ENCODE measurements at places on chromosomes 3 and 15.

DNA sequence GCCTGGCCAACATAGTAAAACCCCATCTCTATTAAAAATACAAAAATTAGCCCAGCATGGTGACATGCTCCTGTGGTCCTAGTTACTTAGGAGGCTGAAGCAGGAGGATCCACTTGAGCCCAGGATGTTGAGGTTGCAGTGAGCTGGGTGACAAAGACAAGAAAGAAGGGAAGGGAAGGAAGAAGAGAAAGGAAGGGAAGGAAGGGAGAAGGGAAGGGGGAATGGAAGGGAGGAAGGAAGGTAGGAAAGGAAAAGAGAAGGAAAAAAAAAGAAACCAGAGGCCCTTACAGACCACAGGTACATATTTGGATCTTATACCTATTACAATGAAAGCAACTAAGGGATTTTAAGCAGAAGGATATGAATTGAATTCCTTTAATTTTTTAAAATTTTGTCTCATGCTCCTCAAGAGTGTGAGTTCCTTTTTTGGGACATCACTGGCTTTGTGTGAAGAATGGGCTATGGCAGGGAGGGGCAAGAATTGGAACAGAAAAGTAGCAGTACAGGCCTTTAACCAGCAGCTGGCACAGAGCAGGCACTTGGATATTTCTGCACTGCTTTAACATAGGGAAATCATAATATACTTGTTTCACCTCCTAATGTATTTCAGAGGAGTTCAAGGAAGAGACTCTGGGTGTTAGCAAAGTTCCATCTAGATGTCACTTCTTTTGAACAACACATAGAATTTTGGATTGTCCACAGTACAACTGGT lies 7.9 kb downstream of the RAB27A start:
- no peak for DNase-seq

DNA sequence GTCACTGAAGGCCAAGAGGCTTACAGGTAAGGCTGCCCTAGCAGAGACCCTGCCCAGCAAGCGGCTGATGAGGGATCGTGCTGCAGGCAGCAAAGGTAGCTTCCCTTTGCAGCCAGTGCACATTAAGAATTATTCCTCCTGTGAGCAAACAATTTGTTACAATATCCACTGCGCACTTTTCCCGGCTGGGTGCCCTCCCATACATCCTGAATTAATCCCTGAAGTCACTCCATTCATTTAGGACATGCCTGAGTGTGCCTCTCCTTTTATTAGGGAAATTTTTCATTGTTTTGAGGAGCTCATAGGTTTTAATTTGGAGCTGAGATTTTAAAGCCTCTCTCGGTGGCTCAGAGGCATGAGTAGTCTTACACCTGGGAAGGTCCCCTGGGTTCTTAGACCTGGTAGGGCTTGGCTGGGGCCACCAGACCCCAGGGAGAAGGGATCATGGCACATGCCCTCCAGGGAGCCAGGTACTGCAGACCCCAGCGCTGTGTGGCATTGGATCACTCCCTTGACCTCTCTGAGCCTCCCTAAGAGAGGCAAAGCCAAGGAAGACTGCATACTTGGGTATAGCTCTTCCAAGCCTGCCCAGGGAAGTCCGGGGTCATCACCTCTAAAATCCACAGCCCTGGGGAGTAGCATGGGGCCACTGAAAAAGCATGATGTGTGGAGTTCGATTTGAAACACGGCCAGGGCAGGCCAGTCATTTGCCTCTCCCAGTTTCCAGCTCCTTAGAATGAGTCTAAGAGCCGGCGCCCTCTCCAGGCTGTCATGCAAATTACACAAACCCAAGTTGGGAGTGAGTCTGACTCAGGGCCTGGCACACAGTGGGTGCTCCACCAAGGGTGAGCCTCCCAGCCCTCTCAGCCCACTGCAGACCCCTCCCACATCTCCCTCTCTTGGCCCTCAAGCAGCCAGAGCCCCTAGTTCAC lies 151.9 kb upstream of the LINGO1 start:
- DNase-seq, result peak; percentile 3

GRCh38 chr3:53044711-53045517 lies 959 bp downstream of the SFMBT1 start:
- DNase-seq, result no peak

- DNase-seq, result no peak
Measured at GRCh38 chr15:82014989-82015388, 30.8 kb downstream of the MEX3B start.

- DNase-seq, result no peak
Measured at GRCh38 chr3:178750639-178751300, 214.5 kb downstream of the KCNMB2 start.

DNA sequence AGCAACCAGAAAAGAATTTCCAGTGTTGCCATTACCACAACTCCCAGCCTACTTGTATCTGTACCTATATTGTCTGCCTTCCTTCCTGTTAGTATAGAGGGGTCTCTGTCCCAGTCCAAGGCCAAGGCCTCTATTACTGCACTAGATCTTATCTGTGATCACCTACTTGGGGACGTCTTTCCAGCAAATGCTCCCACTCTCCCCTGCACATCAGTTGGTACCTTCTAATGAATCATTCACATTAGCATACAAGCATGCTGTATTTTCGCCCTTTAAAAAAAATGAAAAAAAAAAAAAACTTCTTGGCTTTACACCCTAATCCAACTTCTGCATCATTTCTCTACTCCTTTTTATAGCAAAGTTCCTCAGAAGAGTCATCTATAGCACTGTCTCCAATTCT lies 4.8 kb upstream of the AVEN start:
- no peak for DNase-seq

- peak; percentile 4 for DNase-seq
Measured at GRCh38 chr3:134795746-134796280, 753 bp downstream of the EPHB1 start.

DNA sequence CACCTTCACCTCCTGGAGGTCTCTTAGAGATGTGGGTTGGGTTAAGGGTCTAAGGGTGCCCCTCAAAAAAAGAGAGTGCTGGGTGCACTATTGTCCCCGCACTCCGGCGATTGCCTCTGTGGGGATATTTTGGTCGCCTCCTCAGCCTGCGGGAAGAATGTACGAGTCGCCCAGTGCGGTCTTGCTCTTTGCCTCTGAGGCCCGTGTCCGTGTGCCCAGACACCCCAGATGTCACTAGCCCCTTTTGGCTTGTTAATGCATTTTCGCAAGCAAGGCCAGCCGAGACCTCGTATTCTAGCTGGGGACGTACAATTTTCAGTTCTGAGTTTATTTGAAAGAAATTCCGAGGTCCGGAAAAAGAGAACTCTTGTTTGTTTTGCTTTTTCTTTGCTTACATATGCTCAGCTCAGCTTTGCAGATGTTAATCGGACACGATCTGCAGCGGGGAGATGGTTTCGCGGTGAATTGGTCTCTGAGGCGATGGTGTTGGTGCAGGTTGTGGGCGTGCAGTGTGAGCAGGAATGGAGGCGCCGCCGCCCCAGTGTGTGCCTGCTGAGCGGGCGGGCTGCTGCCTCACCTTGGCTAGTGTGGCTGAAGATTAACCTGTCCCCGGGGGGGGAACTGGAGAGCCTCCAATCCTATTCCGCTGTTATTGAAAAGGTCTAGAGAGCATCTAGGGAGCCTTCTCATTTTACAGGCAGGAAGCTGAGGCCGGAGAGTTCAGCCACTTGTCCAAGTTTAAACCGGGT lies 1.4 kb downstream of the ST6GAL1 start:
- DNase-seq, result no peak

- no peak for DNase-seq
Measured at GRCh38 chr3:66839508-66839907, 158.6 kb upstream of the KBTBD8 start.

GRCh38 chr15:62348623-62349022 lies 183.5 kb upstream of the C2CD4B start:
- DNase-seq, result no peak

DNA sequence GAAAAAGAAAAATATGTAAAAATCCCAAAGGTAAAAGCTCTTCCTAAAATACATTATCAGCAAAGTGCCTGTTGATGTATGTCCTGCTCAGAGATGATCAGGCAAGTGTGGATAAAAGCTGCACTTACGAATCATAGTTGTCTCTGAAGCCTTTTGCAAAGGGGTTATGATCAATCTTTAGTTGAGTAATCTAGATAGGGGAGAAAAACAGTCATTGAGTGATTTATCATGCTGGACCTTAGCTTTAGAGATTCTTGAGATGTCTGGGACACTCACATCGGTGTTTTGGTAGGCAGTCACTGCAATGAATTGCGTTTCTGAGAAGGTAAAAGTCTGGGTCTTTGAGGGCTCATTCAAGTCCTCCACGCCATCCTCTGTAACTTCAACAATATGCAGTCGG lies 3.7 kb downstream of the EOMES start:
- DNase-seq, result no peak

GRCh38 chr15:69920221-69920620 lies 177.5 kb downstream of the TLE3 start:
- no peak for DNase-seq

DNA sequence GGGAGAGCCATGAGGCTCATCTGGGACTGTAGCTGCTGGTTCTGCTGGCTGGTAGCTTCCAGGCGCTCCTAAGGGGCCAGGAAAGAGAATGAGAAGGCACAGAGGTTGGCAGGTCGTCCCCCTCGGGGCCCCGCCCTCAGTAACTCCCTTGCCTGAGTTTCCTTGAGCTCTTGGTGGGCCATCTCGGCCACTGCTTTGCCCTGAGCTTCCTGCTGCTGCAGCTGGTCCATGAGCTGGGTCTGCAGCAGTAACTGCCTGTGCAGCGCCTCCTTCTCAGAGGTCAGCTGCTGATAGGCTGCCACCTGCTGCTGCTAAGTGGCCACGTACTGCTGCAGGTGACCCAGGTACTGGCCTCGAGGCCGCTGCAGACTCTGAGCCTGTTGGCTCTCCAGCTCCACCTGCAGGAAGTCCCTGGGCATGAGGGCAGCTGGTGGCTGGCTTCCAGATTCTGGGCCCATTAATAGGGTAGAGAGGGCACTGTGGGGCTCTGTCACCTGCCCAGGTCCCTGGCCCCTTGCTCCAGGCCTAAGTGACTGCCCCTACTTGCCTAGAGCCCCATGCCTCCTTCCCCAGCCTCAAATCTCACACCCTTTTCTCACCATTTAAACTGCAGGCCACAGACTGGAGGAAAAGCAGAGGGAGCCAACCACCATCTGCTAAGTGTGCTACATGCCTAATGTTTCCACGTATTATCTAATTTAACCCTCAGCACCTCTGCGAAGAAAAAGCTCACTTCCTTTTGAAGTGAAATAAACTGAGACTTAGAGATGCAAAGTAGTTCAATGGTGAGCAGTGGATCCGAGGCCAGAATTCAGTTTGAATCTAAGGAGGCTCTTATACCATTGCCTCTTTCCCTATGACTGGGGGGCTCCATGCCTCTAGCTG lies 10.8 kb upstream of the VPS33B start:
- DNase-seq, result peak; percentile 12
